Endothelial cell (in vitro differentiated cells): ENCODE measurements at places on chromosomes 3 and 15.

- no peak for DNase-seq
- no peak overlapping the region for H3K4me3 ChIP-seq
- H3K27ac ChIP-seq: no peak overlapping the region
- no peaks in the 10 kb centered on the region for H3K36me3 ChIP-seq
These were observed 4.1 kb downstream of the ITGB5 start for GRCh38 chr3:124882816-124883747.

DNA sequence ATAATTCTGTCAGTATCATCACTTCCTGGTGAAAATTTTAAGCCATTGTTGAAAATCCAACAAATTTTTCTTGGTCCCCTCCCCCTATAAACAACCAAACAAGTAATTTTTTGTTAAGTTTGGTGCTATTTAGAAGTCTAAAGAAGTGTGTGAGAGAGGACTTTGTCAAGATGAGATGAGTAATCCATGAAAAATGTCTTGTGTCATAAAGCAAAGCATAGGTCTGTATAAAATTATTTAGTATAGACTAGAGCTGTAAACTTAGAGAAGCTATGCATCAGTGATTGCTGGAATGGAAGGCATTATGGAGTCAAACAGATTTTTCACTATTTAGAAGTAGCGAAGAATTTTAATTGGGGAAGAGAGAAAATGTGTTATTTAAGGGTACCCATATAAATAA is 31.4 kb downstream of the MAPK6 start:
- peaks cover 6% of the 10 kb centered on the region for H3K4me1 ChIP-seq
- H3K4me3 ChIP-seq: peak overlapping the region; percentile 81

- no peak for DNase-seq
- H3K27me3 ChIP-seq: peaks cover 4% of the 10 kb centered on the region
- H3K27ac ChIP-seq: no peak overlapping the region
These were observed 36.8 kb upstream of the NEO1 start for GRCh38 chr15:73015493-73015892.

GRCh38 chr15:66131831-66132230 is 121.7 kb downstream of the MEGF11 start:
- H3K4me1 ChIP-seq: peaks cover 21% of the 10 kb centered on the region
- no peak overlapping the region for H3K4me3 ChIP-seq
- no peak overlapping the region for H3K27ac ChIP-seq
- H3K27me3 ChIP-seq: peaks cover 6% of the 10 kb centered on the region
- H3K36me3 ChIP-seq: no peaks in the 10 kb centered on the region

- H3K27me3 ChIP-seq: no peaks in the 10 kb centered on the region
- H3K4me3 ChIP-seq: no peak overlapping the region
- H3K4me1 ChIP-seq: no peaks in the 10 kb centered on the region
- no peaks in the 10 kb centered on the region for H3K36me3 ChIP-seq
- DNase-seq: peak; percentile 13
These were observed 347.7 kb downstream of the ZBBX start for GRCh38 chr3:167032267-167032876.
